ENCODE measurements at places on chromosomes 2 and 18.

DNA sequence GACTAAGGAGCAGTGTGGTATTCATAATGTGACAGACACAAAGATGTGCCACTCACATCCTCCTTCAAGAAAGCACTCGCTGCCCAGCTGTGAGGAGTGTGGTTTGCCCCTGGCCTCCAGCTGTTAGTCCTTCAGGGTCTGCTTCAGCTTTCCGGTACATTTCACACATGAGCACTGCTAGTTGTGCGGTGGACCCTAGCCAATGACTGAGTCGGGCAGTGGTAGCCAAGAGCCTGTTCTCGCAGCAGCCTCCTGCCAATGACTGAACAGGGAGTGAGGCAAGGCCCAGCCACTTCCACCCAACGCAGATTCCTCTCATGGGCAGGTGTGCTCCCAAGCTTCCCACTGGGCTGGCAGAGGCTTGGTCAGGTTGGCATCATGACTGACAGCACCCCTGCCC lies 254.3 kb downstream of the RBM43 start:
- DNase-seq = no peak

DNA sequence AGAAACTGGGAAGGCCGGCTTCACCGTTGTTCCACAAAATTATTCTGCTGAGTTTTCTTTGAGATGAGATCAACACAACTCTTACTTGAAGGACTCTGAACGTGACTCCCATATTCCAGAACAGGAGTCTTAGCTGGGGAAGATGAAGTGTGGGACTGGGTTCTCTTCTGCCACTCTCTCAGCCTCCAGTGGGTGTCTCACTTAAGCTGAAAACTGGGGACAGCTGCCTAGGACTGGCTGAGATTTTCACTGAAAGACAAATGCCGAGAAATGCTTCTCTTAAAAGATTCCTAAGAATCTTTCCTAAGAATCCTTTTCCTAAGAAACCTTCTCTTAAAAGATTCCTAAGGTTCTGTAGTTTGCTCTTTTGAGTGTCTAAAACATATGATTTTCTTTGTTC lies 156.6 kb upstream of the LHCGR start:
- no peak for DNase-seq

DNA sequence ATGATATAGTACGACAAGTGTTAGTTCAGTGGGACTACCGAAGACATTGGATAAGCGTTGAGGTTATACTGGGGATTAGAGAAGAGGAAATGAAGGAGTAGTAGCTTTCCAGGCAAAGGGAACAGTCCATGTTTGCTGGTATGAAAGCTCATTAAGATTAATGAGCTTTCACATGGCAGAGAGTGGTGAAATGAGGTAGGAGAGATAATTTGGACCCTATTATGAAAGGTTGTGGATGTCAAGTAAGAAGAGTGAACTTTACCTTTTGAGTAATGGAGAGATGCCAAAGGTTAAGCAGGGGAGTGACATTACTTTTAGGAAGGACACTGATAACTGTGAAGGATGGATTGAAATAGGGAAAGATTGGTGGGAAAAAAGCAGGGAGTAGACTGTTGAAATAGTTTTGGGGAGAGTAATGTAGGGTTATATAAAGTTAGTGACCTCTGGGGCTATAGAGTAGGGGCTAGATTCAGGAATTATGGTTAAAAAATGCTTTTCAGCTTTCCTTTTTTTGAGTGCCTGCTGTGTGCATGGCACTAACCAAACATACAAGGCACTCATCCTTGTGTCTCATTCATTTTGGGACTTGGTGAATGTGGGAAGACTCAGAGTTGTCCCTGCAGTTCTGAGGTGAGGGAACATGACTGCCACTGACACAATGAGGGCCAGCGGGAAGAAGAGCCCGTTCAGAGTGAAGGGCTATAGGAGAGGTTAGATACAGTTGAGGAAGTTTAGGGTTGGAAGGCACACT lies 87.2 kb upstream of the STON1 start:
- DNase-seq = no peak

- no peak for DNase-seq
Observed at GRCh38 chr2:150303281-150303680, 184.2 kb downstream of the RND3 start.

DNA sequence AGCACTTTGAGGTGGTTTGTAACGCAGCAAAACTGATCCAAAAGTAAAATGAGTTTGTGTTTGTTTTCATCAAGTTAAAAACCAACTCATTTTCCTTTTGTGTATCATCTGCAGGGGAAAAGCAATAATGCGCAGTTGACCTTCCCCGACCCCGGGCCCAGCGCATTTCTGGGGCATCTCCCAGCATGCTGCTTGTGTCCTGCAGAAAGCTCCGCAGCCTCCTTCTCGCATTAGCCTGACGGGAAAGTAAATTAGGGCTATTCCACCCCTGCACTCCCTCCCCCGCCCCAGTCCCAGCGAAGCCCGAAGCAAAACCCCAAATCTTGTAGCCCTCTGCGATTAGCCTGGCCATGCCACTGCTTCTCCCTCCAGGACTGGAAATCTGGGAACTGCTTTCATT lies 82.0 kb upstream of the PPM1B start:
- DNase-seq = no peak

DNA sequence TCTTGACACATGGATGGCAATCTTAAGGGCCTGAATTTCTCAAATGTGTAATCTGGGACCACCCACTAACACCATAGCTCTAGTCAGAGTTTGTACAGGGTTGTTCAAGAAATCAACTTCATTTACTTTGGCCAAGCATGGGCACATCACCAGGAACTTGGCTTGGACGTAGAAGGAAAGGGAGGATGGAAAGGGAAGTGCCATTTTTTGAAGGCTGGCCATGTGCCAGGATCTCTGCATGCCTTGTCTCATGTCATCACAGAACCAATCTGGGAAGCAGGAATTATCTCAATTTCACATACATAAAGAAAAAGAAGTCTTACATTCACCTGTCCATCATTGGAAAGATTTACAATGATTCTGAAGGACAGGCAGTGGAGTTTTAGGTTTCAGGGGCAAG lies 128.1 kb downstream of the ANTXR1 start:
- DNase-seq = no peak

GRCh38 chr18:60339018-60339417 lies 33.6 kb downstream of the MC4R start:
- no peak for DNase-seq

DNA sequence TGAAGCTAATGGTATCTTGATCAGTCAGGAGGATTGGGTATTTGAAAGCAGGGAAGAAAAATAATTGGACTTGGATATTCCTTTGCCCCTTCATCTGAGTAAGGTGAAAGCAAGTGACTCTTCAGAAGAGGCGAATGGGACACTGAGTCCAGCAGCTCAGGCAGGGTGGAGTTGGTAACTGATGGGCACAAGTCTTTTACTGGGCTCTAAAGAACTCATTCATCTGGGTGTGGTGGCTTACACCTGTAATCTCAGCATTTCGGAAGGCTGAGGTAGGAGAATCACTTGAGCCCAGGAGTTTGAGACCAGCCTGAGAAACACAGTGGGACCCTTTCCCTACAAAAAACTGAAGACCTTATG lies 11.2 kb downstream of the CFLAR start:
- DNase-seq = no peak

GRCh38 chr2:7913974-7914373 lies 767.9 kb upstream of the ID2 start:
- no peak for DNase-seq

GRCh38 chr2:10260130-10260529 lies 42.6 kb upstream of the HPCAL1 start:
- DNase-seq = no peak

- DNase-seq = no peak
Observed at GRCh38 chr18:35968278-35968880, 4.1 kb upstream of the RMP24 start.

DNA sequence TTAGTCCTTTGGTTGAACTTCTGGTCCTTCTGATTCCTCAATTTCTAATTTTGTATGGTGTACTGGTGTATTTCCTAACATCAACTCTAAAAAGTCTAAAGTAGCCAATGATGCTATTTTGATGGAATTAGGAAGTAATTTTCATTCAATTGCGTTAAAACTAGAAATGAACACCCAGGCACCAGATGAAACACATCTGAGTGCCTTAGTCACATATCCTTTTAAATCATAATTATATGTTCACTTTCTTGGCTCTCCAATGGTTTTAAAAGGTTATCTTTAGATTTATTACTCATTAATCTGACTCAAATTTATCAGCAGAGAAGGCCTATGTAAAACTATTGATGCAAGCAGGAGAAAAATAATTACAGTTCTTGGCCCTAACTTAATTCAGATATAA lies 119.7 kb downstream of the GAREM1 start:
- DNase-seq = no peak

GRCh38 chr18:45291621-45292615 lies 323.4 kb upstream of the SLC14A2 start:
- DNase-seq = no peak

DNA sequence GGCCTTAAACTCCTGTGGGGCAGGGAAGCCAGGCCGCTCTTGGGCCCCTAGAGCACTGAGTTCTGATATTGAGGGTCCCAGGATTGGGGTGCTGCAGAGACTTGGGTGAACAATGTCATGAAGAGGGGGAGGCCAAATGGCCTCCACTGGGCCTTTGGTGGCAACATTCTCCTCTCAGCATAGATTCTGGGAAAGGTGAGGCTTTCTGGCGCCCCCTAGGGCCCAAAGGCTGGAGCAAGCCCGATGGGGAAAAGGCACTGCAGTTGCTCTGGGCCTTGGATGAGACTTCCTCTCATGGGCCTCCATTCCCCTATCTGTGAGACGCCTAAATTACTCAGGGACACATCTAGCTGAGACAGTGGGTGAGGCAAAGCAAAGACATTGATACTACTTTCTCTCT lies 84.8 kb downstream of the ACAA2 start:
- no peak for DNase-seq

DNA sequence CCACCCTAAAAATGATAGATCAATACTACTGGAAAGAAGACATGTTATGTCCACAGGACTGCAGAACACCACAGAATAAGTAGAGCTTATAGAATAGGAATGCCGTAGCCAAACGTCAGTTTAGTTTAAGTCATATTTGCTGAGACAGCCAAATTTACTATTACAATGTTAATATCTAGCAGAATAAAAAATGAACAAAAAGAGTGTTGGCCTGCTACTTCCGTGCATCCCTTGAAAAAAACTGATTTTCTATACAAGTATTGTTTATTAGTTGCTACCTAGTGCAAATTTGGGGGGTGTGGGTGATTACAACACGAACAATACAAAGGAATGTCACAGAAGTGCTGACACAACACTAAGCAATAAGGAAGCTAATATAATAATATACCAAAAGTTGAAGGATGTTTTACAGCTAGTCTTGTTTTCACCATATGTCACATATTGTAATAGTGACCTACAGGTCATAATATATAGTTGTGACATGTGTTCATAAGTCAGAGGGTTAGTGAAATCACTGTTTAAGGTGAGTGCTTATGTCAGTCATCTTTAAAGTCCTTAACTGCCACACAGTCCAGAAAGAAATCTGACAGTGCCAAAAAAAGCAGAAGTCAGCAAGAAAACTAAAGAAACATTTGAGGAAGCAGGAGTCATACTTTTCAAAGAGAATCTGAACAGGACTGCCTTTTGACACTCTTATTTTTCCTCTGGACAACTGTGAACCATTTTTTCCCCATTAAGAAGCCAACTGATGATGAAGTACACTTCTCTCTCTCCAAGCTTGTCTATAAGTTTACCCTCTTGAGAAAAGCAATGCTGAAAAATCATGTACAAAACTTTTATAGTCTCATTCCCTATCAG lies 376.4 kb downstream of the ZEB2 start:
- DNase-seq = no peak

DNA sequence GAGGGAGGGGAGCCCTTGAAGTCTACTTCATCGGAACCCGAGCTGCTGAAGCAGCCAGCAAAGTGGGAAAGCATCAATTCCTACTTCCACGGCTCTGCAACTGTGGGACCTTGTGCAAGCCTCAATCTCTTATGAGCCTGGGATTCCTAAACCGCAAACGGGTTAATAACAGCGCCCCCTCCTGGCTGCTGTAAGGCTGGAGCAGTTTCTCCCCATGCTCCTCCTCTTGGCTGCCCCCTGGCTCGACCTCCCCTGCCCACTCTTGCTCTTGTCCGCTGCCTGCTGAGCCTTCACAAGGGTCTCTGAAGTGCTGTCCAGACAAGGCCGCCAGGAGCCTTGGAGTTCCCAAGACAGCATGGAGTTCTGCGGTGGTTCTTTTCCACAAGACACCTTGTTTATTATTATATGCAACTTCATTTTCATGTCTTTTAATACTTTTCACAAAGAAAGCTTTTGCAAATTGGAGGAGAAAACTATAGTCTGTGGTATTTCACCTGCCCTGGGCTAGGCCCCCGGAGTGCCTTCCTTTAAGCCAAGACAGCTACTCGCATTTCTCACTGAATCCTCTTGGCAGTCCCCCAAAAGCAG lies 157.2 kb downstream of the DDX1 start:
- DNase-seq = no peak

- no peak for DNase-seq
Observed at GRCh38 chr18:28743115-28743514, 566.2 kb upstream of the CDH2 start.

DNA sequence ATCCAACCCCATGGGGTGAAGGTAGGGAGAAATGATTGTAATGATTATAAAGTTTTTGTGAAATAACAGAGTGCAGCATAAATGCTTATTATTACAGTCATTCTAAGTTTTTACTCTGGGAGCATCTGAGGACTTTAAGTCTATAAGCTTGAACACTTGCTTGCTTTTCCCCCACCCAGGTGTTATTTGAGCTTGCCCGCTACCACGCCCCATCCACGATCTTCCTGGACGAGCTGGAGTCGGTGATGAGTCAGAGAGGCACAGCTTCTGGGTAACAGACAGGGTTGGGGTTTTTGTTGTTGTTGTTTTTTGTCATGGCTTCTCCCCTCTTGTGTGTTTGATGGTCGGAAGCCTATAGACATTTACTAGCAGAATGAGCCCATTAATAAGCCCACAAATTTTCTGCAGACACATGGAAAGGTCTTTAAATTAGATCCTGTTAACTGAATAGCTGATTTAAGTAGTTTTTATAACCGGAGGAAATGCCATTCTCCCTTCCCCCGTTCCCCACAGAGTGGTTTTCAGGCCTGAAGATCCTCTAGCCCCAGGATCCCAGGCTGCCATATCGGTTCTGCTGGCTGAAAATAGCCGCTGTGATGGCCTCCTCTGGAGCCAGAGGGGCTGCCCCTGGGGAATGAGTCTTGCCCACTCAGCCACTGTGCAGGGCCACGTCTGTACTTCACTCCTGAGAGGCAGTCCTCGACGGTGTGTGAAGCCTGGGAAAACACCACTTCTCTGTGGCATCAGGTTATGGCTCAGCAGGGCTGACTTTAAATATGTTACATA lies 39.9 kb upstream of the ELOA2 start:
- DNase-seq = no peak

DNA sequence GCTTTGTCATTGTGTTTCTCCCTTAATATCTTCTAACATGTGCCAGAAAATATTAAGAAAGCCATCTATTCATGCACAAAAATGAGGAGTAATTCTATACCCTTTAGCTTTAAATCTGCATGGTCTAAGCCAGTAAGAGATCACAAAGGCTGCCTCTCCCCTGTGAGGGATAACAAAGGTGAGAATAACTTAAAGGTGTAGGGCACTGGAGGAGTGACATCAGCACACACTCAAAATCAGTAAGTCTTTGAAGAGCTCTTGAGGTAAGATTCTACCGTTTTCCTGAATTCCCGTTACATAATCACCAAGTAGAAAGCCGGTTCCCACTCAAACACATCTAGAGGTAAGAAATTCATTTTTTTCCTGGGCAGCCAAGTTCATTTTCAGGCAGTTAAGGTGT lies 123.9 kb upstream of the SULT1C3 start:
- DNase-seq = no peak

GRCh38 chr2:133054297-133054696 lies 384.3 kb upstream of the LYPD1 start:
- no peak for DNase-seq

- DNase-seq = no peak
Observed at GRCh38 chr2:171794918-171795317, 99.1 kb downstream of the SLC25A12 start.

Data from activated naive CD4-positive, alpha-beta T cell (primary cell).